Astrocyte of the hippocampus (primary cell): ENCODE measurements at places on chromosomes 6 and 20.

- no peak for DNase-seq
These were observed 301.0 kb downstream of the CENPW start for GRCh38 chr6:126640921-126641320.

DNA sequence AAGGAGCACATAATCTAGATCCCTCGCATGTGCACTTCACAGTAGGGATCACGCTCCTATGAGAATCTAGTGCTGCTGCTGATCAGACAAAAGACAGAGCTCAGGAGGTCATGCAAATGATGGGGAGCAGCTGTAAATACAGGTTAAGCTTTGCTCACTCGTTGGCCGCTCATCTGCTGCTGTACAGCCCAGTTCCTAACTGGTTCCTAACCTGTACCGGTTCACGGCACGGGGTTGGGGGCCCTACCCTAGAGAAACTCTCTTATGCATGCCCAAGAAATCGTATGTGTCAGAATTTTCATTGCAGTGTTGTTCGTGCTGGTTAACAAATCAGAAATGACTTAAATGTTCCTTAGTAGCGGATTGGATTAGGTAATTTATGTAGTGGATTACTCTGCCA, 116.1 kb downstream of the CDH26 start:
- no peak for DNase-seq

GRCh38 chr6:146980900-146981329, 223.3 kb upstream of the STXBP5 start:
- no peak for DNase-seq

DNA sequence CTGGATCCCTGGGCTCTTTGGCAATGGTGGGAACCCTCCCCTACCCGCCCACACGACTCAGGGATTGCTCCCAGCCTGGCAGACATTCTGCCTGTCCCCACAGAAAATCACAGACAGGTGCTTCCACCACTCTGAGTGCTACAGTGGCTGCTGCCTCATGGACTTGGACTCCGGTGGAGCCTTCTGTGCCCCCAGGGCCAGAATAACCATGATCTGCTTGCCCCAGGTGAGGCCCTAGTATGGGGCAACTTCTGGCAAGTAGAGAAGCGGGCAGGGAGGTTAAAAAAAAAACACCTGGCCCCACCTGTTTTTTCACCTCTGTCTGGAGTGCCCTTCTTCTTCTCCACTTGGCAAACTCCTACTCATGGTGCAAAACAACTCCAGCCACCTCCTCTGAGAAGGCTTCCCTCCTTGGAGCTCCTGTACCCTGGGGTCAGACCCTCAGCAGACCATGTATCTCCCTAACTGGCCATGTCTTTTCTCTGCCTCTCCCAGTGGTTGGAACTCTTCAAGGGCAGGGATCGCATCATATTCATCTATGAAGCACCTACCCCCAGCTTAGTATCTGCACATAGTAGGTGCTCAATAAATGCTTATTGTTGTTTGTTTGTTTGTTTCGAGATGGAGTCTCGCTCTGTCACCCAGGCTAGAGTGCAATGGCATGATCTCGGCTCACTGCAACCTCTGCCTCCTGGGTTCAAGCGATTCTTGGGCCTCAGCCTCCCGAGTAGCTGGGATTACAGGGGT, 1.1 kb downstream of the CLPSL2 start:
- no peak for DNase-seq

GRCh38 chr6:1987640-1988039, 257.8 kb downstream of the GMDS start:
- peak; percentile 42 for DNase-seq

DNA sequence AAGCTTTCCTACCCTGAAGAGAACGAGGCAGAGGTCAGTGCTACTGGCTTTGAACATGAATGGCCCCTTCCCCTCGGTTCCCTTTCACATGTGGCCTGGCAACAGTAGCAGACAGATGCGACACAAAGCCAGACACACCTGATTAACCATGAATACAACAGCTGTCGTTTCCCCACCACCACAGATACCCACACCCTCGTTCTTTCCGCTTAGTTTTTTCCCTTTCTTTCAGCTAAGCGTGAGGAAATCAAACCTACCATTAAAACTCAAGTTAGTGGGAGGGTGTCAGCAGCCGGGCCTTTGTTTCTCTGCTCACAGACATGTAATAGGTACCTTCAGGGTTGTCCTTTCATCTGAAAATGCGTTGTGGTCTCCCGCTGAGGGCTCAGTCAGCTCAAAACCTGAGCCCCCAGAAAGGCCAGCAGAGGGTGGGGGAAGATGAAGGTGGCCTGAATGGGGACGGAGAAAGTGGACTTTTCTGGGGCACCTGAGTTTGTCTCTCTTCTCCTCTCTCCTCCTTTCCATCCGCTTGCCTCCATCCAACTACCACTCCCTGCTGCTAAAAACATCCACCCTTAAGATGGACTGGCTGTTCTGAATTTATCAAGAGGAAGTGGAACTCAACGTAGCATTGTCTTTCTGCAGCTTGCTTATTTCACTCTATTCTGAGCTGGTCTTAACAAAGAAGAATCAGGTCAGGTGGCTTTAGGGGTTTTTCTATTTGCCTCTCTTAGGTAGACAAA, 516.6 kb upstream of the JARID2 start:
- DNase-seq: no peak

- DNase-seq: no peak
These were observed 838.4 kb downstream of the TFAP2A start for GRCh38 chr6:9576521-9576920.
